T-helper 2 cell (primary cell): ENCODE measurements at places on chromosomes 4 and X.

GRCh38 chr4:91754716-91755115 lies 549.0 kb upstream of the GRID2 start:
- DNase-seq: no peak

GRCh38 chr4:92551616-92552015 lies 247.8 kb downstream of the GRID2 start:
- no peak for DNase-seq

DNA sequence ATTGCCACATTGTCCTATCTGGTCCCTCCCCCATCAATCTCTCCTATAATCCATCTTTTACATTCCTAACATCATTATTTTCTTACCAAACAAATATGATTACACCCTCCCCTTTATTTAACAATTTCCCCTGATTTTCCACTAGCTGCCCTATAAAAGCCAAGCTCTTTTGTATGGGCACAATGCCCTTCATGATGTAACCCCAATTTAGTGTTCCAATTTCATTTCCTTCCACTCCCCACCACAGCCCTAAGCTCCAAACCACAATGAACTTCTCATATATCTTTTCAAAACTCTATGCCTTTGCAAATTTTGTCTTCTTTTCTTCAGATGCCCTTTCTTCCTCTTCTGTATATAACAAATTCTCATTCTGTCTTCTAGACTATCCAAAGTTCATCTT lies 39.5 kb upstream of the PTPN13 start:
- no peak for DNase-seq

DNA sequence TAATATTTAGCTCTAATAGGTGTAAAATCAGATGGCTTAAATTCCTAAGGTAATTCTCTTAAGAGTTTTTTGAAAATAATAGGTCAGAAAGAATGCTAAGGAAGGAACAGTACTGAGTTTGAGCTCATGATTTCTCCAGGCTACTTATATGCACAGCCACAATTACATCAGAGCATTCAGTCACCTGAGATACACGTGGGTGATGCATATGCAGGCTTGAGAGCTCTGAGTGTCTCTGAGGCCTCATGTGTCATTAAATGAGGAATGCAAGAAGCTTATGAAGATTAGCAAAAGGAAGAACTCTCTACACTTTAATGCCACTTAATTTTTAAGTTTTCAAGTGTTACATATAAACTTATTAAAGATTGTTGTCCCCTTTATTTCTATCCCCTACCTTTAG lies 124.0 kb upstream of the STIM2 start:
- no peak for DNase-seq

GRCh38 chrX:13380211-13380610 lies 60.4 kb upstream of the ATXN3L start:
- no peak for DNase-seq

- no peak for DNase-seq
Measured at GRCh38 chr4:82770607-82771006, 28.0 kb downstream of the SCD5 start.

GRCh38 chr4:82044141-82044993 lies 329.4 kb downstream of the HNRNPD start:
- no peak for DNase-seq

- no peak for DNase-seq
Measured at GRCh38 chr4:183918696-183919095, 13.6 kb downstream of the STOX2 start.

DNA sequence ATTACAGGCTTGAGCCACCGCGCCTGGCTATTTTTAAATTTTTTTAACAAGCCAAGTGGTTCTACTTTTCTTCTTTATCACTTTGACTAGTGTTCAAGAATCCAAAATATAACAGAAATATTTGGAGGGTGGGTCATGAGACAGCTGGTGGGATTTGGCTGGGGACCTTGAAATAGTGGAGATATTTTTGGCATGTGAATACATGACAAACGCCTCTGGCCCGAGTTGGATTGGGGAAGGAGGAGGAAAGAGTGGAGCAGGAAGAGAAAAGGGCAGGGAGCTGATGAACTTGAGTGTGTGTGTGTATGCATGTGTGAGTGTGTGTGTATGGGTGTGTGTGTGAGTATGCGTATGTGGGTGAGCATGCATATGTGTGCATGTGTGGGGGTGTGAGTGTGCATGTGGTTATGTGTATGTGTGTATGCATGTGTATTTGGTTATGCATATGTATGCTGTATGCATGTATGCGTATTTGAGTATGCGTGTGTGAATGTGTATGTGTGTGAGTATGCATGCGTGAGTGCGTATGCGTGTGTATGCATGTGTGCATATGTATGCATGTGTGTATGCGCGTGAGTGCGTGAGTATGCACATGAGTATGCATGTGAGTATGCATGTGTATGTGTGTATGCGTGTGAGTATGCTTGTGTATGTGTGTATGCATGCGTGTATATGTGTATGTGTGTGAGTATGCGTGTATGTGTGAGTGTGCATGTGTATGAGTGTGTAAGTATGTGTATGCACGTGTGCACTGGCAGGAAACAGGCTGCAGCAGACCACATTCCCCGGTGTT lies 49.6 kb downstream of the JADE1 start:
- DNase-seq: peak; percentile 21

DNA sequence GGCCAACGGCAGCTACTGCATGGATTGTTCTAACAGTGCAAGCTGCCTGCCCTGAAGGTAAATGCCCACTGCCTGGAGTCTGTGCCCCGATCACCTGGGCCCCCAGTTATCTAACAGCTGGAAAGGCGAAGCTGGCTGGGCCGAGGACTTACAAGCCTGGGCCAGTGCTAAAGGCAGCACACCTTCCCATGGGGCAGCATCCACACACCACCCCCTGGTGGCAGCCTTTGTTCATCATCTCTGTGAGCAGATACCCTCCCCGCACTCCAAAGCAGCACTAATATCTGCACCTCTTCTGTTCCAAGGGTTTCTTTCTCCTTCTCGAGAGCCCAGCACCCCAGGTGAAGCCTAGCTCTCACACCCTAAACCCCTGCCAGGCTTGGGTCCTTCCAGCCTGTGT lies 7.6 kb downstream of the SLC2A9 start:
- DNase-seq: no peak

- no peak for DNase-seq
Measured at GRCh38 chr4:16606691-16607090, 291.8 kb downstream of the LDB2 start.

GRCh38 chr4:158958489-158959270 lies 144.2 kb upstream of the RAPGEF2 start:
- no peak for DNase-seq

GRCh38 chr4:15653864-15654592 lies 1.1 kb downstream of the FBXL5 start:
- DNase-seq: no peak

- no peak for DNase-seq
Measured at GRCh38 chr4:183838987-183839712, 66.0 kb upstream of the STOX2 start.

DNA sequence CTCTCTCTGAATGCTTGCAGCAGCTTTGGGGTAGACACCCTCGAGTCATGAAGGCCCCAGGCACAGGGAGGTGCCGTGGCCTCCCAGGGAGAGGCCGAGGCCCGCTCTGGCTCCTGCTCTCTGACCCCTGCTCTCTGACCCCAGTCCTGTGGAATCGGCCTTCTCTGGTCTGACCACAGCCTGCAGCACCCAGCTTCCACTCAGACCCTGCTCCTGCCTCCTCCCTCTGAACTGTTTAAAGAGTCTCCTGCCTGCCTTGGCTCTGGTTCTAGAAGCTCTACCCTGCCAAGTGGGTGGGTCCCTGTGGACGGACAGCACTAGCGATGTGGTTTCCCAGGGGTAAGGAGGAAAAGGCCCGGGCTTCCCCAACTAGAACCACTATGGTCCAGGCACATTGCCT lies 78.2 kb upstream of the TMEM150C start:
- DNase-seq: no peak
